ENCODE measurements at places on chromosomes 16 and 17.
A peak's percentile ranks its signal among the peaks of the same experiment; 100 is the strongest.

DNA sequence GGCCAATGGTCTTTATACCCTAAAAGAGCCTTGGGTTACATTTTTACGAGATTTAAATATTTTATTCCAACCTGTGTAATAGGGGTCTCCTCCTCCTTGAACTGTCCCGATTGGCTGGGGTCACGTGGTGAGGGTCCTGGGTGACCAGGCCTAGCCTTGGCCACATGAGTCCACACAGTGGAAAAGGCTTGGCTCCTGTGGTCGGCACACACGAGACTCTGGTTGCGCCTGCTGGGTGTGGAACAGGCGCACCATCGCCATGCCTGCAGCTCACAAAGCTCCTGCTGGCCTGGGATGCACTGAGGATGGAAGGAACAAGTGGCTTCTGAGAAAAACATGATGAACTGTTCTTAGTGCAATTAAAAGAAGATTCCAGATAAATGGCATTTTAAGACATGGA lies 103.9 kb upstream of the ZNF750 start:
- no peak for DNase-seq

DNA sequence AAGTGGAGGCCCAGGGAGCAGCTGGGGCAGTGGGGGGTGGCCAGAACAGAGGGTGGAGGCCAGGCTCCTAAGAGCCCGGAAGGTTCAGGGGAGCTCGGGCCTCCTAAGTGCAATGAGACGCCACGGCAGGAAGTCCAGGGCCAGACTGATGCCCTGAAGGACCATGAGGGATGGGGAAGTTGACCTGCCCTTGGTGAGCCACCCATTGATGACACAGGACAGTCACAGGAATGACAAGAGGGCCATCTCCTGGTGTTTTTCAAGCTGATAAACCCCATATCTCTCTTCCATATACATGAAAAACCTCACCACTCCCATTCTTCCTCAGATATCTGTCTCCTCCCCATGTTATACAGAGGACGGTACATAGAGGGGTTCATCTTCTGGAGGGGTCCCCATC lies 5.8 kb upstream of the MRPL58 start:
- peak; percentile 19 for DNase-seq

- no peak for DNase-seq
Observed at GRCh38 chr17:42317266-42317845, 29.1 kb downstream of the STAT5A start.

- DNase-seq: no peak
Observed at GRCh38 chr17:59073972-59074371, 32.7 kb downstream of the TRIM37 start.

- no peak for DNase-seq
Observed at GRCh38 chr16:6204945-6205344, 1107.3 kb upstream of the EEF2KMT start.

Data from NCI-H146 (cell line).